ENCODE measurements at places on chromosomes 3 and 15. TPM values are rescaled to one million over a fixed set of nuclear protein-coding genes. Genes with fewer than 3 reads are reported as not detected.

C3orf80 gene
- total RNA-seq = 0.41 TPM

LRTM1 gene
- not detected for total RNA-seq

SV2B gene
- total RNA-seq = 1.4 TPM

IL16 gene
- 0.46 TPM for total RNA-seq

SORD gene
- 46.2 TPM for total RNA-seq

CHAC1 gene
- 31.0 TPM for total RNA-seq

UBP1 gene
- 68.5 TPM for total RNA-seq

NMNAT3 gene
- 4.9 TPM for total RNA-seq

- H3K36me3 ChIP-seq = no peaks in the 10 kb centered on the region
- peaks cover 9% of the 10 kb centered on the region for H3K4me1 ChIP-seq
- H3K27ac ChIP-seq = no peak overlapping the region
- no peaks in the 10 kb centered on the region for H3K27me3 ChIP-seq
These were observed 61.4 kb upstream of the IMPG2 start for GRCh38 chr3:101381809-101382208.

- no peak overlapping the region for H3K27ac ChIP-seq
- H3K36me3 ChIP-seq = peaks cover 11% of the 10 kb centered on the region
- peaks cover 3% of the 10 kb centered on the region for H3K27me3 ChIP-seq
- DNase-seq = no peak
- peaks cover 11% of the 10 kb centered on the region for H3K4me1 ChIP-seq
- H3K4me3 ChIP-seq = no peak overlapping the region
These were observed 95.7 kb downstream of the CPN2 start for GRCh38 chr3:194255252-194256039.

- H3K4me3 ChIP-seq = no peak overlapping the region
- DNase-seq = no peak
These were observed 15.3 kb downstream of the SYNM start for GRCh38 chr15:99120050-99120777.

GRCh38 chr3:177538750-177539730 lies 341.8 kb upstream of the TBL1XR1 start:
- H3K27me3 ChIP-seq = no peaks in the 10 kb centered on the region
- H3K4me1 ChIP-seq = peaks cover 39% of the 10 kb centered on the region

DNA sequence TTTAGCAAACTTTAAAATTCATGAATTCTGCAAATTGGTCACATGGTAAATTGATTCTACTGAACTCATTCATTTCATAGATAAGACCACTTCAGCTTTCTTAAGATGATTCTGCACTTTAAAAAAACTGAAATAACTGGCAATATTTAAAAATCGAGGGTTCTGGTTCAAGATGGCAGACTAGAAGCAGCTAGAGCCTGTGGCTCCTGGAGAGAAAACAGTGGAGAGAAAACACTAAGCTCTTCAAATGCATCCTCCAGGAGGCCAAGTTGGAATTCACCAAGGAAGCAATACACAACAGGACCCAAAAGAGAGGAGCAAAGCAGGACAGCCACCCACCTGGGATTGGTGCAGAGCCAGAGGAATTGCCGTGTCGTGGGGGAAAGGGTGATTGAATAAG lies 132.1 kb downstream of the SPATA16 start:
- H3K4me1 ChIP-seq = peaks cover 16% of the 10 kb centered on the region
- H3K4me3 ChIP-seq = no peak overlapping the region
- H3K27ac ChIP-seq = no peak overlapping the region
- DNase-seq = no peak
- no peaks in the 10 kb centered on the region for H3K27me3 ChIP-seq

GRCh38 chr15:82539691-82540054 lies 584 bp downstream of the RPS17 start:
- no peak for DNase-seq
- no peaks in the 10 kb centered on the region for H3K27me3 ChIP-seq
- peak overlapping the region; percentile 86 for H3K4me3 ChIP-seq
- H3K4me1 ChIP-seq = peaks cover 43% of the 10 kb centered on the region

DNA sequence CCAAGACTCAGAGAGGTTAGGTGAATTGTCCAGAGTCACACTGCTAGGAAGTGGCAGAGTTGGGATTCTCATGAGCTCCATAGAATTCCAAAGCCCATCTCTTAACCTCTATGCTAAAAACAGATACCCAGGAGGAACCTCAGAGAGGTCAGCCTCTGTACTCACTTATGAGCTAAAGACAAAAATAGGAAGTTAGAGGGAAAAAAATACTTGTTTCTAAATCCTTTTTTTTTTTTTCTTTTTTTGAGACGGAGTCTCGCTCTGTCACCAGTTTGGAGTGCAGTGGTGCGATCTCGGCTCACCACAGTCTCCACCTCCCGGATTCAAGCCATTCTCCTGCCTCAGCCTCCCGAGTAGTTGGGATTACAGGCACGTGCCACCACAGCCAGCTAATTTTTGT lies 31.4 kb downstream of the FSD2 start:
- peaks cover 3% of the 10 kb centered on the region for H3K27me3 ChIP-seq
- H3K4me1 ChIP-seq = no peaks in the 10 kb centered on the region
- H3K36me3 ChIP-seq = no peaks in the 10 kb centered on the region
- H3K4me3 ChIP-seq = no peak overlapping the region
- no peak overlapping the region for H3K27ac ChIP-seq

GRCh38 chr3:53643757-53644156 lies 149.3 kb downstream of the CACNA1D start:
- H3K4me1 ChIP-seq = no peaks in the 10 kb centered on the region
- no peaks in the 10 kb centered on the region for H3K27me3 ChIP-seq
- no peak overlapping the region for H3K4me3 ChIP-seq
- no peak overlapping the region for H3K27ac ChIP-seq
- no peaks in the 10 kb centered on the region for H3K36me3 ChIP-seq

GRCh38 chr15:36632226-36632625 lies 52.8 kb downstream of the CDIN1 start:
- no peaks in the 10 kb centered on the region for H3K27me3 ChIP-seq
- no peak for DNase-seq

DNA sequence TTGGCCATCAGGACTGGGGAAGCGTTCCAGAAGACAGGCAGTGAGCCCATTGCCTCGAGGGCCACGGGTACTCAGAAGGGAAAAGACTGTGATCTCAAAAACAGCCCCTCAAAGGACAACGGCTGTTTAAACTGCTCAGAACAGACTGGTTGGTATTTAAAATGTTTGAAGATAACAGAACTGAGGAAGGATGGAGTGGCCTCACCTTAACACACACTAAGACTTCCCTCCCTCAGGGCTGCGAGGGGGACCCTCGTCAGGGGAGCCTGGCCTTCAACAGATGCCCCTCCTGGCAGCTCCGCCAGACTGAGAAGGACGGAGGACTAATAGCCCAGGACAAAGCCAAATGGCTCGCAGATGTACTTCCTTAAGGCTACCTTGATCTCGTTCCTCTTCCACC lies 2.6 kb downstream of the STIMATE start:
- no peaks in the 10 kb centered on the region for H3K36me3 ChIP-seq
- no peak for DNase-seq
- no peak overlapping the region for H3K27ac ChIP-seq
- H3K4me1 ChIP-seq = peaks cover 15% of the 10 kb centered on the region
- peaks cover 2% of the 10 kb centered on the region for H3K27me3 ChIP-seq
- no peak overlapping the region for H3K4me3 ChIP-seq

- no peak overlapping the region for H3K27ac ChIP-seq
- DNase-seq = no peak
- H3K4me3 ChIP-seq = no peak overlapping the region
- H3K27me3 ChIP-seq = no peaks in the 10 kb centered on the region
- H3K4me1 ChIP-seq = no peaks in the 10 kb centered on the region
These were observed 11.2 kb upstream of the CXCR6 start for GRCh38 chr3:45932112-45932511.

DNA sequence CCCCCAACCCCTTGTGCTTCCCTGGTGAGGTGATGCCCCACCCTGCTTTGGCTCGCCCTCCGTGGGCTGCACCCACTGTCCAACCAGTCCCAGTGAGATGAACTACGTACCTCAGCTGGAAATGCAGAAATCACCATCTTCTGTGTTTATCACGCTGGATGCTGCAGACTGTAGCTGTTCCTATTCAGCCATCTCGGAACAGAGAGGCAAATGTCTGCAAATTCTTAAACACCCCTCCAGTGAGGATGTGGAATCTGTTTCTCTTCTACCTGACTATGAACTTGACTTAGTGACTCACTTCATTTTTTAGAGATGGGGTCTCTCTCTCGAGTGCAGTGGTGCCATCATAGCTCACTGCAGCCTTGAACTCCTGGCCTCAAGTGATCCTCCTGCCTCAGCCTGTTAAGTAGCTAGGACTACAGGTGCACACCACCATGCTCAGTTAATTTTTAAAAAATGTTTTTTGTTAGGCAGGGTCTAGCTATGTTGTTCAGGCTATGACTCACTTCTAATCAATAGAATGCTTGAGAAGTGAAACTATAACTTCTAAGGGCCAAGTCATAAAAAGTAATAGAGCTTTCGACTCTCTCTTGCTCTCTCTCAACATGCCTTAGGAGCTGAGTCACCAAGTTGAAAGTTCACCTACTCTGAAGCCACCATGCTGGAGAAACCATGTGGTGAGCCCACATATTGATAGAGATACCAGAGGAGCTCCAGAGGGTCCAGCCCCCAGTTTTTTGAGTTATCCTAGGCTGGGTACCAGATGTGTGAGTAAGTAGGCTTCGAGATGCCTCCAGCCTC lies 11.5 kb upstream of the PARP14 start:
- H3K36me3 ChIP-seq = peaks cover 2% of the 10 kb centered on the region
- H3K4me1 ChIP-seq = peaks cover 5% of the 10 kb centered on the region
- H3K27ac ChIP-seq = no peak overlapping the region
- no peak overlapping the region for H3K4me3 ChIP-seq

- no peak within 1 kb of the TSS for H3K27ac ChIP-seq
- H3K27me3 ChIP-seq = peaks cover 64% of the 10 kb centered on the region
- H3K36me3 ChIP-seq = no peaks in the 10 kb centered on the region
- peak within 1 kb of the TSS; percentile 90 for H3K4me3 ChIP-seq
- peaks cover 22% of the 10 kb centered on the region for H3K4me1 ChIP-seq
These were observed at the start of gene TAGLN3 for GRCh38 chr3:111998636-111999483. Gene TAGLN3, plus strand, starts transcription at chr3:111998922. Its CDS starts 501 bp downstream, at chr3:111999423.

DNA sequence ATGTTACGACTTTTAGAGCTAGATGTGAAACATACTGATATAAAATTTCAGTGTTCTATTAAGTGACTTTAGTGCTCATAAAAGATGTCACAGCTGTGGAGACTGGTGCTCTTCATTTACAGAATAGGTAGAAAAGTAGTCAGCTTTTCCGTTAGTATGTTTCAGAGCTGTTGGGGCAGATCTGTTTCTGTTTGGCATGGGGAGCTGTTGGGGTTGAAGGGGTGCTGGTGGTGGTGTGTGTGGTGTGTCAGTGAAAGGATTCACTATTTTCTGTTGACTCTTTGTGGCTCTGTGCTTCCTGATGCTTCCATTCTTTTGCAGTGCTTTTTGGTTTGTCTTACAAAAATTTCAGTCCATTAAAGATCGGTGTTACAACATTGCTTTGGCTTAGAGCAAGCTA lies 3.2 kb downstream of the UBE2E2 start:
- H3K27ac ChIP-seq = no peak overlapping the region
- no peaks in the 10 kb centered on the region for H3K36me3 ChIP-seq
- no peak overlapping the region for H3K4me3 ChIP-seq
- peaks cover 48% of the 10 kb centered on the region for H3K4me1 ChIP-seq
- DNase-seq = no peak

DNA sequence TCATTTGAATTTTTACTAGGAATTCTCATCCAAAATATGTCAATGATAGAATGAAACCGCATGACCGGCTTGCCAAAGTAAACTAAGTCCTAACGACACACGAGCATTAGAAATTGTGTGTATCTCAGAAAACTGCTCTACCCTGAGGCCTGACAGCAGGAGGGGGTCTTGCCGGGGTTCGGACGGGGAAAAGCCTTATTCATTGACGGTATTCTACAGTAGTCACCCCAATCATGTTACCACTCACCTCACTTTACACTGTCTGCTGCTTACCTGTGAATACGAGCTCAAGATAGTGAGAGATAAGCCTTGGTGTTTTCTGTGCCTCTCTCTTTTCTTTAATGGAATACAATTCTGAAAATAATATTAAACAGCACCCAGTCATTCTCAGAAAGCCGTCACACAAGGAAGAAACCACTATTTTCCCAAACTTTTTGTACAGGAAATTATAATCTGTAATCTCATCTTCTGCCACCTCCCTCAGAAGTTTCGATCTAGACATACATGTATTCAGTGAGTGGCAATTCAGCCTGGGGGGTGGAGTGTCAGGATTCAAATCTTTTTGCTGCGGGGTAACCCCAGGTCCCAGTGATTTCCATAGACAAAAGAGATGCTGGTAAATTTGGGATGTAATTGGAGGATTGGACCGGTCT lies 492 bp upstream of the FAM43A start:
- peaks cover 46% of the 10 kb centered on the region for H3K27me3 ChIP-seq
- peak overlapping the region; percentile 84 for H3K4me3 ChIP-seq
- H3K36me3 ChIP-seq = no peaks in the 10 kb centered on the region
- H3K27ac ChIP-seq = no peak overlapping the region
- H3K4me1 ChIP-seq = peaks cover 26% of the 10 kb centered on the region

GRCh38 chr3:122688996-122689395 lies 8.4 kb downstream of the PARP14 start:
- no peak overlapping the region for H3K4me3 ChIP-seq
- H3K4me1 ChIP-seq = no peaks in the 10 kb centered on the region
- H3K27me3 ChIP-seq = no peaks in the 10 kb centered on the region
- no peak overlapping the region for H3K27ac ChIP-seq
- DNase-seq = no peak

DNA sequence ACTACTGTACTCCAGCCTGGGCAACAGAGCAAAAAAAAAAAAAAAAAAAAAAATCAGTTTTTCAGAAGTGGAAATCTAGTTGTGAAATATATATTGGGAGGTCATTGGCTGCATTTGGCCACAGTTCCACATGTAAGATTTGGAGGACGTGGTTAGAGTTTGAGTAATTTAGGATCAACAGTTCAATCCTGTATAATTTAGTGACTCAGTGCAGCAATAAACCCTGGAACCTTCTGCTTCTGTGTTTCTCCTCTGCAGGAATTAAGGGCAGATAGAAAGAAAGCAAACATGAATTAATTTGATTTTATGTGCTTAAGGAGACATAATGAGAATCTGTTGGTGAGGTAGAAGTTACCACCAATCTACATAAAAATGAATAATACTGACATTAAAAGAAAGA lies 347.0 kb downstream of the PTPRG start:
- no peak overlapping the region for H3K4me3 ChIP-seq
- DNase-seq = no peak
- no peaks in the 10 kb centered on the region for H3K36me3 ChIP-seq

DNA sequence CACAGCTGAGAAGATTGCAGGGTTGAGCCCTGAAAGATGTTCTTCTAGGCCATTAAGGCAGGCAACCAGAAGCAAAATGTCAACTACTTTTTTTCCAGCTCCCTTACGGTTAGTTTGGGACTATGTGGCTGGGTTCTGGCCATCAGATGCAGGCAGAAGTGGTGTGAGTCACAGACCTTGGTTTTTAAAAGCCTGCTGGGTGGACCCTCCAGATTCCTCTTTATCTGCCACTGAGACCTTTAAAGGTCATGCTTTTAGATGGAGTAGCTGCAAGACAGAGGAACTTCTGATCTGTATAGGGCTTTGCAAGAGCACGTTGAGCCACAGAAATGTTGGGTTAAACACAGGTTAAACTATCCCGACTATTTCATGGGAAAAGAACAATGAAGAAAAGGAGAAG lies 102.9 kb downstream of the CHST2 start:
- H3K27me3 ChIP-seq = no peaks in the 10 kb centered on the region
- no peak overlapping the region for H3K4me3 ChIP-seq
- DNase-seq = no peak
- H3K4me1 ChIP-seq = peaks cover 10% of the 10 kb centered on the region
- H3K27ac ChIP-seq = no peak overlapping the region

GRCh38 chr3:107651782-107652181 lies 129.0 kb downstream of the BBX start:
- H3K4me1 ChIP-seq = peaks cover 4% of the 10 kb centered on the region
- no peak overlapping the region for H3K4me3 ChIP-seq
- no peak overlapping the region for H3K27ac ChIP-seq
- H3K27me3 ChIP-seq = no peaks in the 10 kb centered on the region
- no peak for DNase-seq

GRCh38 chr3:99934975-99935797 lies 117.5 kb downstream of the CMSS1 start:
- H3K27ac ChIP-seq = peak overlapping the region; percentile 67
- DNase-seq = no peak
- H3K27me3 ChIP-seq = no peaks in the 10 kb centered on the region
- no peaks in the 10 kb centered on the region for H3K36me3 ChIP-seq
- peaks cover 18% of the 10 kb centered on the region for H3K4me1 ChIP-seq
